NT2/D1 (cell line): ENCODE measurements at places on chromosomes 3 and 15.

GRCh38 chr15:57388464-57388863, 12.2 kb downstream of the CGNL1 start:
- no peak for DNase-seq

GRCh38 chr15:98505611-98506031, 142.7 kb upstream of the IGF1R start:
- DNase-seq = no peak

- no peak for DNase-seq
Measured at GRCh38 chr15:29601811-29602210, 220.5 kb downstream of the TJP1 start.

GRCh38 chr3:61946570-61947324, 385.4 kb downstream of the PTPRG start:
- DNase-seq = peak; percentile 48

DNA sequence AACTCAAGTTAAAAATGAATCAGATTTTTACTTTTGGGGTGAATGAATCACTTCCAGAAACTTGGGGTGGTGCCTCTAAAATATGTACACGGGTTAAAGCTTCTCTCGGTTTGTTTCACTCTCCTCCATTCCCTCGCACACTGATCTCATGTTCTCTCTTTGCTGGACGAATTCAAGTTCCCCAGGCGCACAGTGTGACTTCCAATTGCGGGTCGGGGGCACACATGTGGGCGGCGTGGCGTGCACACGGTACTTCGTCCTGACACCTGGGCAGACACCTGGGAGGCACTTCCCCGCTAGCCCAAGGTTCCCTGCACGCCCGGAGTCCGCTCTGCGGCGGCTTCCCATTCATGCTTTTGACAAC, 692 bp downstream of the SCAANT1 start:
- DNase-seq = no peak

- no peak for DNase-seq
Measured at GRCh38 chr3:55288657-55289056, 198.4 kb downstream of the WNT5A start.

DNA sequence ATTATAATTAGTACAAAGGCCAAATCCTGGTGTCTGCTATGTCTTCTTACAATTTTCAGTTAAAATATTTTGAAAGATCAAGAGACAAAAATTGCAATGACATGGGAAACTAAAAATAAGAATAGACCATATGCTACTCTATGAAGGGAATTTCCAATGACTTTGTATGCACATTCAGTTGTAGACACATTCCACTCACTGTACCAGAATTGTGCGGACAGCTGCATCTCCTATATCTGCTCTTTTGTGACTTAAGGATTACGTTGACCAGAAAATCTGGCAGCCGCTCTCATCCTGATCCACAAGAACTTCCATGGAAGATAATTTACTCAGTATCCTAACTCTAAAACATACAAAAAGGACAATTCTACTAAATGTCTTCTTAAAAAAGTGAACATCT, 493.9 kb upstream of the KCNMB2 start:
- DNase-seq = no peak

DNA sequence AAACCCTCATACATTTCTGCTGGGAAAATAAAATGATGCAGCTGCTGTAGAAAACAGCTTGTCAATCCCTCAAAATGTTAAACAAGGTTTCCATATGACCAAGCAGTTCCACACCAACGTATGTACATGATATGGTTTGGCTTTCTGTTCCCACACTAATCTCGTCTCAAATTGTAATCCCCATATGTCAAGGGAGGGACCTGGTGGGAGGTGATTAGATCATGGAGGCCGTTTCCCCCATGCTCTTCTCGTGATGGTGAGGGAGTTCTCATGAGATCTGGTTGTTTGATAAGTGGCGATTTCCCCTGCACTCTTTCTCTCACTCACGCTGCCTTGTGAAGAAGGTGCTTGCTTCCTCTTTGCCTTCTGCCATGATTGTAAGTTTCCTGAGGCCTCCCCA, 100.6 kb upstream of the SLC24A5 start:
- no peak for DNase-seq

- DNase-seq = no peak
Measured at GRCh38 chr3:45413172-45413765, 24.9 kb downstream of the LARS2 start.

DNA sequence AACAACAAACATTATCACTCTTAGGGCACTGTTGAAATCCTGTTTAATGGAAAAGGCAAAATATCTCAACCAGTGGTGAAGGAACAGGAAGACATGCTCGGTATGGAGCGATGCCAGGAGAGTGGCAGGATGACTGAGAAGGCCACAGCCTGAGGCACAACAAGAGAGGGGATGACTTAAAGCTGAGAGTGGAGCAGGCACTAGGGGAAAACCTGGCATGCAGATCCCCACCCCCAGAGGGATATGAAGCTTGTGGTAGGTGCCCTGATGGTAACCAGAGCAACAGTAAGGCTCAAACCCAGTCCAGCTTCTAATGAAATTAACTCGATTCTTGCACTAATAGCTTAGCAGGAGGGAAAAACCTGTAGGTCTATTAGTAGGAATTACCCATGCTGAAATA, 40.4 kb downstream of the LYSMD4 start:
- DNase-seq = no peak

- no peak for DNase-seq
Measured at GRCh38 chr3:39638301-39638700, 170.8 kb downstream of the MOBP start.

GRCh38 chr3:32278714-32279113, 40.2 kb downstream of the CMTM8 start:
- no peak for DNase-seq

GRCh38 chr3:158936530-158937113, 134.8 kb downstream of the MFSD1 start:
- peak; percentile 85 for DNase-seq
